Urinary bladder (tissue), 4 donors: ENCODE measurements at places on chromosomes 1 and 21. TPM values are rescaled to one million over a fixed set of nuclear protein-coding genes. Genes with fewer than 3 reads are reported as not detected.

CRNN gene
- total RNA-seq: not detected

OR2T33 gene
- total RNA-seq: not detected

TMEM51 gene
- total RNA-seq: 15.9 TPM

TSEN15 gene
- 52.2 TPM for total RNA-seq

SLAMF8 gene
- 0.69 TPM for total RNA-seq

DNA sequence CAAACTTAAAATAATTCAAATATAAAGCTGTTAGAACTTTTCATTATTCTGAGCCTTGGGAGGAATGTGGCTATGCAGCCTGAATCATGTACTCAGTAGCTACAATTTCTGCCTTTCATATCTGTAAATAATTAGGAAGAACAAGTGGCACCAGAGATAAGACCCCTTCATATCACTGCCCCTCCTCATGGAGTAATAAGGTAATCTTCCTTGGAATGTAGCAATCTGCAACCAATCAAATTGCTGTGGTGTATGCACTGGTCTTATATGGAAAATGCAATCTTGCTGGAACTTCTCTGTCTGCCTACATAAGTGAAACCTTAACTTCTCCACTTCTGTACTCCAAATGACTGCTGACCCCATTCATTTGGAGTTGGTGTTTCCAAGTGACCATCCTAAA lies 104.4 kb upstream of the VANGL1 start:
- no peak for DNase-seq

C8B gene
- not detected for total RNA-seq

GRCh38 chr1:110542725-110543124 lies 23.8 kb upstream of the KCNA10 start:
- no peak for DNase-seq
